ENCODE measurements at places on chromosomes 5 and 9.

GRCh38 chr5:127517110-127517479 lies 345 bp upstream of the PRRC1 start:
- DNase-seq: no peak

DNA sequence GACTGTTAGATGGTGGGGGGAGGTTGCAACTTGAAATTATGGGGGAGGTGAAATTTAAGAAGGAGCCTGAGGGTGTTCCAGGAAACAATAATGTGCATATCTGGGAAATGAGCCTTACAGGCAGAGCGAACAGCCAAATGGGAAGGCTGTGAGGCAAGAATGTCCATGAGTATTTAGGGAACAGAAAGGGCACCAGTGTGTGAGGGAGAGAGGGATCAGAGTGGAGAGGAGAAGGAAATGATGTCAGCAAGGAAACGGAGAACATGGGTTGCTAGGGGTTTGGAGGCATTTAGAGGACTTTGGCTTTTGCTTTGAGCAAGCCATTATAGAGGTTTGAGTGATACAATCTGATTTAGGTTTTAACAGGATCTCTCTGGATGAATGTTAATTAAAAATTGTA lies 285.4 kb downstream of the TLE4 start:
- no peak for DNase-seq

- DNase-seq: no peak
These were observed 59.3 kb downstream of the NPR3 start for GRCh38 chr5:32770444-32770843.

GRCh38 chr9:133944746-133945135 lies 47.4 kb downstream of the VAV2 start:
- DNase-seq: no peak

- DNase-seq: no peak
These were observed 61.8 kb upstream of the RAD23B start for GRCh38 chr9:107221321-107221720.

DNA sequence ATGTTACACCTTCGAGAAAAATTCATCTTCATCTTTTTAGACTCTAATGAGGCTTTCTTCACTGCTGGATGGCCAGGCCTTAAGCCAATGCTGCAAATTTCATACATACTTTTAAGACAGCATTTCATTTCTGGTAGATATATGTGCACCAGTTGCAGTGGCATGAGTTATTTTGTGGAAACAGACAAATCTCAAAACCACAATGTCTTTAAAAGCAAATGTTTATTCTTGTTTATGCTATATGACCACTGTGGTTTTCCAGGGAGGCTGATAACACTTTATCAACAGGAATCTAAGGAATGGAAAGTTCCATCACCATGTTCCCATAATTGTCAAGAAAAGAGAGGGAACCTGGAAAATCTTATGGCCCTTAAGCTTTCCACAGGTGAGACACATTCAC lies 27.7 kb downstream of the CDH9 start:
- no peak for DNase-seq

DNA sequence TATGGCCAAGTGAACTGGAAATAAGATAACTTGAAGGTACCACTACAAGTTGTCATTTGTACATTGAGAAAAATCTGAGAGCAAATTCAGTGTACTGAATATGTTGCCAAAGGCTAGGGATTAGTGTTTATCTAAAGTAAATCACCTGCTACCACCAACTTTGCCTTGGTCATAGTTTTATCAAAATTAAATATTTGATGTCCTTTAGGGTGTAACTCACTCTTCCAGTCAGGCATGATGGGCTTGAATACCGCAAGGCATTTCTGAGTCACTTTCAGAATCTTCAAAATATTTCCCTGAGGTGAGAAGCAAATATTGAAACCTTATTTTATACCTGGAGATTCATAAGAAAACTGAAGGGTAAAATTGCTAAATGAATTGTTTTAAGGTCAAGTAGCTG lies 1338.6 kb upstream of the ACO1 start:
- DNase-seq: no peak

- DNase-seq: no peak
These were observed 9.0 kb upstream of the RNU6ATAC start for GRCh38 chr9:134173127-134174072.

Data from AG08396 (cell line).